ENCODE measurements at places on chromosomes 3 and 15.

GRCh38 chr15:46260937-46261336 is 626.1 kb downstream of the SQOR start:
- DNase-seq, result no peak

DNA sequence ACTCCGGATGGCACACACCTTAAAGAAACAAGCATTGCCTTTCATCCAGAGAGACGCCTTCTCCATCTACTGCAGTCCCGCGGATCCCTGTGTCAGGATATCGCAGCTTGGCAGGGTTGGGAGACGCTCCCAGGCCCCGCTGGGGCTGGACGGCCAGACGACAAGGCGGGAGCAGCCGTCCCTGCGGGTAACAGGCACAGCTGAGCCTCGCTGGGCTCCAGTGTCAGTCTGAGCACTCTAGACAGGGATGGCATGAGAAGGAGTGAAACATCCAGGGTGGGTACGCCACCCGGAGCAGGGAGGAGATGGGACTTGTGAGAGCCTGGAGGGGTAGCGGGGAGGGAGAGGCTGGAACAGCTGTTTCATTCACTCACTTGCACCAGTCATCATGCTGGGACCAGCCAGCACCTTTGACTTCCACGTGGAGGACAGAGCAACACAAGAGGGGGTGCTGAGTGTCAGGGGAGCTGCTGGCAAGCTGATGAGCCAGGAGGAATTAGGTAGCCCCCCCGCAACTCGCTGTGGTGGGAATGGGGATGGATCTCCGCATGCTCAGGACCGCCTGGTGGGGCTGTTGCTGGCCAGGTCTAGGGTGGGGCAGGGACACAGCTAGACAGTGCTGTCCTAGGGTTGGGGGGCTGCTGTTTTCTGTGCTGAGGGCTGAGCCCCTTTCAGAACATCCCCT is 31.6 kb upstream of the SNRPA1 start:
- no peak for DNase-seq

- no peak for DNase-seq
Measured at GRCh38 chr3:18189282-18190050, 235.7 kb downstream of the SATB1 start.

DNA sequence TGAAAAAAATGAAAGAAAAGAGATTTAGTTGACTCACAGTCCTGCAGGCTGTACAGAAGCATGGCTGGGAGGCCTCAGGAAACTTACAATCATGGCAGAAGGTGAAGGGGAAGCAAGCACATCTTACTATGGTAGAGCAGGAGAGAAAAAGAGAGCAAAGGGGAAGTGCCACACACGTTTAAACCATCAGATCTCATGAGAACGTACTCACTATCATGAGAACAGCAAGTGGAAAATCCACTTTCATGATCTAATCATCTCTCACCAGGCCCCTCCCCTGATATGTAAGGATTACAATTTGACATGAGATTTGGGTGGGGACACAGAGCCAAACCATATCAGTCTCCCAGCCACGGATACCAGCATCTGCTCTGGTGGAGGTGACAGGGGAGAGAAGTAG is 50.8 kb upstream of the CPOX start:
- DNase-seq, result no peak

DNA sequence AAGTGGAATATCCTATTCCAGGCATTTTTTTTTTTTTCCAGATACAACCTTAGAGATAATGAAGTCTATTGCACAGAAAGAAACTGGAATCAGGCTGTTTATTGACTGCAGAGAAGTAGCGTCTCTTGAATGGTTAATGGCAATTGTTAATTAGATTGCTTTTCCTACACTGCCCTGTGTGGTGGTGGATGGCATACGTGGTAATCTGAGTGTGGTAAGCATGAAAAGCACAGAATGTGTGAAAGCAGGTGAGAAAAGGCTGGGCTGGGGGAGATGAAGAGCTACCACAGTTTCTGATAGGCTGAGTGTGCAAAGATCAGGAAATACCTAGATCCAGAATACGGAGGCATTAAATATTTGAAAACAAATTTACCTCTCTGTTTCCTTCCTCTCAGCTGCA is 486.3 kb upstream of the TBL1XR1 start:
- DNase-seq, result no peak

DNA sequence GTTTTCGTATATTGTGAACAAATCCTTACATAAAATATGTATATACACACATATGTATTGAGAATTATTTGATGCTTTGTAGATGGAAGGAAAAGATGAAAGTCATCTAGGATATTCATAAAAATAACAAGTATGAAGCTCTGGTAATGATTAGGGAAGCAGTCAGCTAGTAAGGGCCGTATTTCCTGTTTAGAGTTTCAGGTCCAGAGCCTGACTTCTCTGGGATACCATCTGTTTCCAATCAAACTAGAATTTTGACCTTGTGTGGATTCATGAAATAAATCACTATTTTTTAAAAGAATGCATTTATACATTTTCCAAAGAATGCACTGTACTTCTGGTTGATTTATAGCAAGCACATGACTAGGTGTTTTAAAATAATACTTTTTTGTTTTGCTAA is 156.1 kb upstream of the CGNL1 start:
- no peak for DNase-seq

GRCh38 chr15:87129916-87130315 is 1050.2 kb downstream of the AGBL1 start:
- DNase-seq, result no peak

DNA sequence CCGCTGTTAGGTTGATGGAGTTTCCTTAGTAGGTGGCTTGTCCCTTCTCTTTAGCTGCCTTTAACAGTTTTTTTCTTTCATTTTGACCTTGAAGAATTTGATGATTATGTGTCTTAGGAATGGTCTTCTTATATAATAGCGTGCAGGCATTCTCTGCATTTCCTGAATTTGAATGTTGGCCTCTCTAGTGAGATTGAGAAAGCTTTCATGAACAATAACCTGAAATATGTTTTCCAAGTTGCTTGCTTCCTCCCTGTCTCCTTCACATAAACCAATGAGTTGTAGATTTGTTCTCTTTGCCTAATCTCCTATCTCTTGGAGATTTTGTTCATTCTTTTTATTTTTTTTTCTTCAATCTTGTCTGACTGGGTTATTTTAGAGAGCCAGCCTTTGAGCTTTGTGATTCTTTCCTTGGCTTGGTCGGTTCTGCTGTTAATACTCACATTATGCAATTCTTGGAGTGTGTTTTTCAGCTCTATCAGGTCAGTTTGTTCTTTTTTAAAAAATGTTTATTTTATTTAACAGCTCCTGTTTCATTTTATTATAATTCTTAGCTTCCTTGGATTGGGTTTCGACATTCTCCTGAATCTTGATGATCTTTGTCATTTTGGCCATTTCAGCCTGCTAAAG is 627.9 kb downstream of the SI start:
- DNase-seq, result no peak

DNA sequence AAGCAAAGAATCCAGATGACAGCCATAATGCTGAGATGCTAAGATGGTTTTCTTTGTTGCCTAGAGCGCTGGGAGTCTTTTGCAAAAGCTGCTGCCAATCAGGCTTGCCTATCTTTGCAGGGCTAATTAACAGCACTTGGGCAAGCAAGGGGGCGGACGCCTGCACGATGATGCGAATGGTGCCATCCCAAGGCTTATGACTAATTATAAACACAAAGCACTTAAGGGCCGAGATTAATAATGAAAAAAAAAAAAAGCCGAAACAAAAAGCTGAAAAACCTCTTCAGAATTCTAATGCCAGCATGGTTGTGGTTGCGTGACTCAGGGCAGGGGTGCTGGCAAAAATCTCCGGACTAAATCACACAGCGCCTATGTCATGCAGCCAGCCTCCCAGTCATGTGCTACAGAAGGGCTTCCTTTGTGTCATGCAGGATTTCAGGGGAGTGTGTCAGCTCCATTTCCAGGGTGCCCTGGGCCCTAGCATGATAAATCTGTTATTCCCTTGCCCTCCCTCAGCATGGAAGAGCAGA is 185.0 kb upstream of the ANKRD28 start:
- no peak for DNase-seq

DNA sequence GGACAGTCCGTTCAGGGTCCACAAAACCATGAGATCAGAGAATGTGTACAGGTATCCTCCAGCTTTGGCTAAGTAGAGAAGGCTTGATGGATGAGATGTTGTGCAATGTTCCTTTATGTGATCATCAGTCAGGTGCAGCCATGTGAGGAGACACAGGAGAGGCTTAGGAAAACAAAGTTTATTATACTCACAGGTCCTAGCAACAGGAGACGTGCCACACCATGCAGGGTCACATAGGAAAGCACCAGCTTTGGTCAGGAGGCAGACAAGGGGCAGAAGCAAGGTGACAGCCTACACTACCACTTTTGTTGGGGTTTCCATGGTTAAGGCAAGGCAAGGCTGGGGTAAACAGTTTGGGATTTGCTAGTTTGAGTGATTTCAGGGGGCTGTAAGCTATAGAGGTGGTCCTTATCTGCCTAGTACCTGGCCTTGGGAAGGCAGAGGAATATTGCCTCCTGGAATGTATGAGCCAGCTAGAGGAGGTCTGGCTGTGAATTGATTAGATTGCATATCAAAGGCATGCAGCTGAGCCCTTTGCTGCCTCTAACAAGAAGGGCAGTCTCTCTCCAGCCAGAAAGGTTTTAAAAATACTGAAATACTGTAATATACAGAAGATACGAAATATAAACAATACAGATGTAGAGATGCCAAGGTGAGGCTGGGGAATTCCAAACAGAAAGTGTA is 248.6 kb downstream of the RYR3 start:
- DNase-seq, result no peak

DNA sequence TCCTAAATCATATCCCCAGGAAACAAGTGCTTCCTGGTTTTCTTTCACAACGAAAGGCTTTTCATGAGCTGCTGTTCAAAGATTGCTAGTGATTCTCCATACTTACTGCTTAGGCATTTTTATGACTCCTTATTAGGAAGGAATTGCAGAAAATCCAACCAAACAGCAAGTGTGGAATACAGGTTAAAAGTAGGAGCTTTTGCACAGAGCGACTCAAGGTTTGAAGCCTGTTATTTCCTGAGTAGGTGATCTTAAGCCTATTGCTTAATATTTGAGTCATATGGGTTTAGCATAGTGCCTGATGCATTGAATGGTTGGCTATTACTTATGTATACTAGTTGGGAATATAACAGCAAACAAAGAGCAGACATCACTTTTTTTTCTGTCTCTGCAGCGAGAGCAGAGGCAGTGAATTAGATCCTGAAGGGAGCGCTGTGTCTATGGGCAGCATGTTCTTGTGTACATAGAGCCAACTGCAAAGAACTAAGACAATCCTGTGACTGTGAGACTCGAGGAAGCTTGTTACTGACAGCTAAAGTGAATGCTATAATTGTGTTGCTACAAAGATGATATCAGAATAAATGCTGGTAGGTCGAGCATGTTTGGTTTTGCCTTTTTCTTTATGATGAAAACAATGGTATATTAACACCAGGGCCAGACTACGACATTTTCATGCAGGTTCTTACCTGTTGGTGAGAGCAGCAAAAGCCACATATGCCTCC is 6.3 kb downstream of the TM4SF1 start:
- DNase-seq, result no peak

- no peak for DNase-seq
Measured at GRCh38 chr3:107837895-107838612, 252.8 kb downstream of the CD47 start.

DNA sequence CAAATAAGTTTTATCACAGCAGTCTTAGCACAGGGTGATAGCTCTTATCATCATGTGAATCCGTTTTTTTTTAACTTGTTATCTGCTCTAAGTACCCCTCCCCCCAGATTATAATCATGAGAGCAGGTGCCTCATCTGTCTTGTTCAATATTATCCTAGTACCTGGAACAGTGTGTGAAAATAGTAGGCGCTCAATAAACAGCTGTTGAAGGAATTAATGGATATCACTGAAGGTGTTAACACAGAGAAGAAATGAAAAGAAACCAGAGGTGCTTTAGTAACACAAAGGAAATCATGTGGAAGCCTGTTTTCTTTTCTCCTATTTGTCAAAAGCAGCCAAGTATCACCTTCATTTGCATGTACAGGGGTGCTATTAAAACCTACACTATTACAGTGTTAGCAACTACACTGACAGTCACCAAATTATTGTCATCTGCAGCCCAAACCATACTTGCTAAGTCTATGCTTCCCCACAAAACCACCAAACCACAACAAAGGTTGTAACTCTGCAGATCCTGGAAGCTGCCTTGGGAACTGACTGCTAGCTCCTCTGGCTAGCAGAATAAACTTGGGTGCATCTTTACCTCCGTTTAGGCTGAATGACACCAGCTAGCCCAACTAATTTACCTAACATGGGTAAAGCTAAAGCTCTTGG is 2.9 kb downstream of the XPC start:
- peak; percentile 29 for DNase-seq

DNA sequence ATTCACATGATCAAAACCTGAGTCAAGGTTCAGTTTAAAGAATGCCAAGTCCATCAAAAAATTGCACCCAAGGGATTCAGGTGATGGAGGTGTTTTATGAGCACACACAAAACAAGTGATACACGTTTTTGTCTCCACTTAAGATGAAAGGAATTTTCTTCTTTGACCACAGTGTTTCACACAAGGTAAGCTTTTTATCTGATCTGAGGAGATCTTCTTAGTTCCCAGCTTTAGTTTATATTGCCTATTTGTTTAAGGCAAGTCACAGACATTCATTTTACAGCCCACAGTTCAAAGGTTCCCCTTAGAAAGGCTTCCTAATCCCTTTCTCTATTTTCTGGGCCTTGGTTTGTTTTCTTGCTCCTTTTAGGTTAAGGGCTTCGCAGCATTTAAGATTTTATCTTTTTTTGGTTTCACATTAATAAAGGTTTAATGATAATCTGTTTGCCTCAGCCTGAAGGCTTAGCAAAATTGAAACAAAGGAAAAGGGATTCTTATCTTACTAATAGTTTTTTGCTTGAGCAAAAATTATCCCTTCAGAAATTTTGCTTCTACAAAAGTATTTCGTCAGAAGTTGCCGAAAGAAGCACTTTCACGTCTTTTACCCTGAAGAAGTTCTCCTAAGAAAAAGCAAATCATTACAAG is 420.5 kb upstream of the NAALADL2 start:
- no peak for DNase-seq

DNA sequence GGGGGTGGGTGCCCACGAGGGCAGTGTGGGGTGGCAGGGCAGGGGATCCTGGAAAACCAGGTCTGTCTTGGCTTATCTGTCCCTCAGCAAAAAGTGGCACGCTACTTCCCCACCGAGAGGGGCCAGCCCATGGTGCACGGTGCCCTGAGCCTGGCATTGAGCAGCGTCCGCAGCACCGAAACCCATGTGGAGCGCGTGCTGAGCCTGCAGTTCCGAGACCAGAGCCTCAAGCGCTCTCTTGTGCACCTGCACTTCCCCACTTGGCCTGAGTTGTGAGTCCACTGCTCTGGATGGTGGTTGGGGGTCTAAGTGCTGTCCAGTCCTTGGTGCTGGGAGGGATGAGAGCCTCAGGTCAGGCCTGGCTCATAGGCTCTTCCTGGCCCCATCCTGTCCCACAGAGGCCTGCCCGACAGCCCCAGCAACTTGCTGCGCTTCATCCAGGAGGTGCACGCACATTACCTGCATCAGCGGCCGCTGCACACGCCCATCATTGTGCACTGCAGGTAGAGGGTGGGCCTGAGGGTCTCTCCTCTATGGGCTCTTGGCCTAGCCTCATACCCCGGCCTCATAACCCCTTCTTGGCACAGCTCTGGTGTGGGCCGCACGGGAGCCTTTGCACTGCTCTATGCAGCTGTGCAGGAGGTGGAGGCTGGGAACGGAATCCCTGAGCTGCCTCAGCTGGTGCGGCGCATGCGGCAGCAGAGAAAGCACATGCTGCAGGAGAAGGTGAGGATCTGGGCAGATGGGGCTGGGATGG is 31.1 kb downstream of the PTPN23 start:
- DNase-seq, result no peak
